LNCaP clone FGC (cell line): ENCODE measurements at places on chromosomes 6 and 20.

DNA sequence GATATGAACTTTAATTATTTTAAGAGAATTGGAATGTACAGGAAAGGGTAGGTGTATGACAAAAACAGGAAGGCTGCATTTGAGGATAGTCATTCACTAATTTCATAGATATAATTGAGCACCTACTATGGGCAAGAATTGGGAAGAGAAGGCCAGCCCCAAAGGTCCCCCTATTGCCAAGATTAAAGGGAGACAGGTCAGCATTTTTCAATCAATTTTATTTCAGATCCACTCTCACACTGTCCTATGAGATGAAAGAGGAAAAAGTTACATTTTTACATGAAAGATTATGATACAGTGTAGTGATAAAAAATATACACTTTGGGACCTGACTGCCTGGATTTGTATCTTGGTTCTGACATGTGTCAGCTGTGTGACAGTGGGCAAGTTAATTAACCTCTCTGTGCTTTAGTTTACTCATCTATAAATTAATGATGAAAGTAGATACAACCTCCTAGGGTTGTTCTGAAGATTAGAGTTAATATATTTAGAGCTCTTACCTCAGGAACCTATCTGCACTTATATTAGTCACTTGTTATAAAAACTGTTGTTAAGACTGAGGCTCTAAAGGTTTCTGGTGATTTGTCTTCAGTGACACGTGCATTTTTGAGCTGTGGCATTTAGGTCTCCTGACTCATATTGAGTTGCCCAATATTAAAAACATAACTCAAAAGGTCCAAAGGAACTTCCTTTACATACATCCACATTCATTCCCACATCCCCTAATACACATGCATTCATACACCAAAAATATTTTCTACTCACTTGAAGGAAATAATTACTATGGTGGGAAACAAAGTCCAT is 45.7 kb downstream of the SCGN start:
- no peak for DNase-seq

DNA sequence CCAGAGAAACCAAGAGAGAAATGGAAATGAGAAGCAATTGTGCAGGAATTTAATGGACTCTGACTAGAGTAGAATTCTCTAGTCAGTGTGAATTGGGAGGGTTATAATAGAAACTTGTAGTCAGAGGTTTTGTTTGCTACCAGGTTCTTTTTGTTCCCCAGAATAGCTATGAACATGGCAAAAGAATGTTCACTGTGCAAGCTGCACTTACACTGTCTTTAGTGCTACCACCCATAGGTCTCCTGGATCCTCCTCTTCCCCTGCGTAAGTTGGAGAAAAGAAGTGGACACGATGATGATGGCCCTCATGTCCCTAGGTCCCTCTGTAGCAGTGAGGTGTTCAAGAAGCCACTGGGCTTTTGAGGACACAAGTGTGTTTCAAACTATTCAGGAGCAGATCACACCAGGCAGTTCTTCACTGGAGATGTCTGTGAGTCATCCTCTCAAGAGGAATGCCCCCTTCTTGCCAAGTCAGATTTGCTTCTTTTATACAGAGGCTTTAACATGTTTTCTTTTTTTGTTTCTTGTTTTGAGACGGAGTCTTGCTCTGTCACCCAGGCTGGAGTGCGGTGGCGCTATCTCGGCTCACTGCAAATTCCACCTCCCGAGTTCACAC is 47.6 kb upstream of the SMIM8 start:
- no peak for DNase-seq

DNA sequence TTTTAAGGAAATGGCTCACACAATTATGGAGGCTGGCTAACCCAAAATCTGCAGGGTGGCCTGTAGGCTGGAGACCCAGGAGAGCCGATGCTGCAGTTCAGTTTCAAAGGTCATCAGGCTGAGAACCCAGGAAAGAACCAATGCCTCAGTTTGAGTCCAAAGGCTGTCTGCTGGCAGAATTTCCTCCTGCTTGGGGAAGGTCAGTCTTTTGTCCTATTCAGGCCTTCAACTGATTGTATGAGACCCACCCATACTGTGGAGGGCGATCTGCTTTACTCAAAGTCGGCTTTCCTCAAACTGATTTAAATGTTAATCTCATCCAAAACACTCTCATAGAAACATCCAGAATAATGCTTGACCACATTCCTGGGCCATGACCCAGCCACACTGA is 189.7 kb upstream of the CDYL start:
- no peak for DNase-seq

DNA sequence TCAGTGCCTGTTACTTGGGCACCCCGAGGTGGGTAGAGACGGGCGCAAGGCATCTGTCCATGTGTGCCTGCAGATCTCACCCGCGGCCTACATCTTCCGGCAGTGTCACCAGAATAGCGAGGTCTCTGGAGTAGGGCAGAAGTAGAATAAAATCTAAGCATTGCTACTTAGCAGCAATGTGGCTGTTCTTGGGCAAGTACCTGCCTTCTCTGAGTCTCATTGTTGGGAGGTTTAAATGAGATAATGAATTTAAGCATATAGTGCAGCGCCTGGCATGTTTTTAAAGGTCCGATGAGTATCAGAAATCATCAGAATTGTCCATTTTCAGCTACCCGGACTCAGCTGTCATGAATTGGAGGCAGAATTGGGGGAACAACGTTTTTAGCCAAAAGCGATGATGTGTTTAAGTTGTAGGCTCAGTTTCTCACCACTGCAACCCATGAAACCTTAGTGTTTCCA is 800 bp downstream of the ABCC10 start:
- DNase-seq = no peak

DNA sequence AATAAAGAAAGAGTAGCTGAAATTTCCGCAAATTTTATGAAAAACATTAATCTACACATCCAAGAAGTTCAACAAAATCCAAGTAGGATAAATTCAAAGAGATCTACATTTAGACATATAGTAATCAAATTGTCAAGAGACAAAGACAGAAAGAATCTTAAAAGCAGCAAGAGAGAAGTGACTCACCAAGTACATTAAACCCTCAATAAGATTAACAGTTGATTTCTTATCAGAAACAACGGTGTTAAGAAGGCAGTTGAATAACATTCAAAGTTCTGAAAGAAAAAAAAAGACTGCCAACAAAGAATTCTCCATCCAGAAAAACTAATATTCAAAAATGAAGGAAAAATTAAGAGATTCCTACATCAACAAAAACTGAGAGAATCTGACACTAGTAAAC is 19.2 kb downstream of the BPIFA1 start:
- no peak for DNase-seq

GRCh38 chr20:25308671-25309394 is 60.9 kb downstream of the PYGB start:
- no peak for DNase-seq

GRCh38 chr20:33160681-33161080 is 7.3 kb upstream of the BPIFA2 start:
- no peak for DNase-seq

DNA sequence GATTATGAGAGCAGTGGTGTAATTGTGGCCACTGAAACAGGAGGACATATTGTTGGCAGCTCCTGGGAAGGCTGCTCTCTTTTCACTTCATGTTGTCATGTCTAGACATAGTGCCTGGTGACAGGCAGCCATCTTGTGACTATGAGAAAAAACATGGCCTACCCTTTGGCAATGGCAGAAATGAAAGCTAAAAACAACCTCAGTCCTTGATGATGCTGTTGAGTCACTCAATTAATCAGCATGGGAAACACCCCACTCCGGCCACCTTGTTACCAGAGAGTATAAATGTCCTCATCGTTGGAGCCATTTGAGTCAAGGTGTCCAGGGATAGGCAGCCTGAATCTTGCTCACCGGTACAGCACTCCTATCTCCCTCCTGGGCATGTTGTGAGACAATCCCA is 31.2 kb upstream of the HMGA1 start:
- DNase-seq = no peak

- no peak for DNase-seq
These were observed 154.8 kb downstream of the PDSS2 start for GRCh38 chr6:107304421-107305025.

DNA sequence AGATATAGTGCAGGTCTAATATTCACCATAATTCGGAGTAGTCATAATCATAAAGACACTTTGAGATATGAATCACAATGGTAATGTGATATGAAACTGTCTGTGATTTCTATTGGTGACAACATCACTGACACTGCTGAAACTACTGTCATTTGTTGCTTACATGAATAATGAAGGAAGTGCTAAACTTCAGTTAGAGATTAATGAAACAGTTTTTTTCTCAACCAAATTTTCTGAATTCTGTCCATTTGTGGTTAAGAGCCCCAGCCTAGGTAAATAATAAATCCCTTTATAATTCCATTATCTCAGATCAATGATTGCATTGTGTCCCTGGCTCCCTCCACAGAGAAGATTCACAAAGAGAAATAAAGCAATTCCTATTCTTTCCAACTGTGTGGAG is 122.6 kb downstream of the HIVEP2 start:
- DNase-seq = no peak

GRCh38 chr20:59692139-59692538 is 87.8 kb downstream of the PHACTR3 start:
- no peak for DNase-seq
